Activated CD4-positive, alpha-beta T cell treated with anti-CD3 and anti-CD28 coated beads, Interleukin-2, amount 10 ng/mL, durations not matched to agents 7 days and 5 days (primary cell): ENCODE measurements at places on chromosomes 5 and 9. TPM values are rescaled to one million over a fixed set of nuclear protein-coding genes. Genes with fewer than 3 reads are reported as not detected.

LCN1 gene
- not detected for total RNA-seq

MZB1 gene
- total RNA-seq: 13.4 TPM

MSMP gene
- total RNA-seq: not detected

CA9 gene
- 0.40 TPM for total RNA-seq

NR4A3 gene
- total RNA-seq: 0.17 TPM

NUTM2F gene
- not detected for total RNA-seq

COL15A1 gene
- total RNA-seq: 0.12 TPM

KCNIP1 gene
- not detected for total RNA-seq

GRXCR2 gene
- not detected for total RNA-seq

CTNND2 gene
- total RNA-seq: not detected

TIMD4 gene
- 1.2 TPM for total RNA-seq

TAF11L5 gene
- total RNA-seq: not detected

HAPLN1 gene
- total RNA-seq: not detected

CCL27 gene
- not detected for total RNA-seq

CXXC5 gene
- 0.99 TPM for total RNA-seq

FOXD4L6 gene
- not detected for total RNA-seq

GABRA1 gene
- total RNA-seq: not detected

OBP2B gene
- total RNA-seq: not detected

SLC36A2 gene
- total RNA-seq: not detected

IL4 gene
- total RNA-seq: not detected

ZNF454 gene
- not detected for total RNA-seq

SLC9A3 gene
- total RNA-seq: 1.4 TPM

IFNB1 gene
- not detected for total RNA-seq

ARID3C gene
- total RNA-seq: 0.69 TPM

CFAP77 gene
- total RNA-seq: not detected

ZNF462 gene
- total RNA-seq: 0.37 TPM

SHISAL2B gene
- total RNA-seq: not detected

PITX1 gene
- total RNA-seq: not detected

EQTN gene
- total RNA-seq: not detected

ZCCHC7 gene
- 22.2 TPM for total RNA-seq

TMEM245 gene
- total RNA-seq: 30.6 TPM

PCDHB4 gene
- not detected for total RNA-seq

ARL14EPL gene
- total RNA-seq: not detected

PIP5K1B gene
- 0.77 TPM for total RNA-seq

C9orf153 gene
- total RNA-seq: 0.12 TPM

OSMR gene
- not detected for total RNA-seq

NKD2 gene
- total RNA-seq: 1.4 TPM

SETX gene
- 68.5 TPM for total RNA-seq

ADAMTSL1 gene
- total RNA-seq: not detected

TMEM215 gene
- total RNA-seq: not detected

PTPN3 gene
- not detected for total RNA-seq

TJP2 gene
- 21.4 TPM for total RNA-seq

C9 gene
- total RNA-seq: not detected

FGF10 gene
- not detected for total RNA-seq

NPR3 gene
- not detected for total RNA-seq

AJM1 gene
- 4.1 TPM for total RNA-seq

EGFL7 gene
- 0.22 TPM for total RNA-seq

FBP2 gene
- not detected for total RNA-seq
